Natural killer cell (primary cell): ENCODE measurements at places on chromosomes 1 and 21. TPM values are rescaled to one million over a fixed set of nuclear protein-coding genes. Genes with fewer than 3 reads are reported as not detected.

The TSPAN1 gene
- not detected for total RNA-seq

The KCNJ15 gene
- total RNA-seq = not detected

The PLA2G2D gene
- not detected for total RNA-seq

DNA sequence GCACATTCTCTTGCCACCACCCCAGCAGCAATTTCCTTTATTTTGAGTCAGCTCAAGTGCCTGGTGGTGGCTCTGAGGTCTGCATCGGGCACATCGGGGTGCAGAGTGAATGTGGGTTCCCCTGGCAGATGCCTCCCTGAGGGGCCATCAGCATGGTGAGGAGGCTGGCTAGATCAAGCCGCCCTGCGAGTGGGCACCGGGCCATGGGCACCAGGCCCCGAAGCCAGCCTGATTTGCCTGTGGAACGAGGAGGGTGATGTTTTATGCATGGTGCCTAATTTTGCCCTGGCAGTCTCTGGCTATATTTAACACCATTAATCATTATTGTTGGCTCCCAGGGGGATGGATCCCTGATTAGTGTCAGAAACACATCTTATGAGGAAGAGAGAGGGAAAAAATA, 36.3 kb downstream of the ACTL8 start:
- no peak for DNase-seq

DNA sequence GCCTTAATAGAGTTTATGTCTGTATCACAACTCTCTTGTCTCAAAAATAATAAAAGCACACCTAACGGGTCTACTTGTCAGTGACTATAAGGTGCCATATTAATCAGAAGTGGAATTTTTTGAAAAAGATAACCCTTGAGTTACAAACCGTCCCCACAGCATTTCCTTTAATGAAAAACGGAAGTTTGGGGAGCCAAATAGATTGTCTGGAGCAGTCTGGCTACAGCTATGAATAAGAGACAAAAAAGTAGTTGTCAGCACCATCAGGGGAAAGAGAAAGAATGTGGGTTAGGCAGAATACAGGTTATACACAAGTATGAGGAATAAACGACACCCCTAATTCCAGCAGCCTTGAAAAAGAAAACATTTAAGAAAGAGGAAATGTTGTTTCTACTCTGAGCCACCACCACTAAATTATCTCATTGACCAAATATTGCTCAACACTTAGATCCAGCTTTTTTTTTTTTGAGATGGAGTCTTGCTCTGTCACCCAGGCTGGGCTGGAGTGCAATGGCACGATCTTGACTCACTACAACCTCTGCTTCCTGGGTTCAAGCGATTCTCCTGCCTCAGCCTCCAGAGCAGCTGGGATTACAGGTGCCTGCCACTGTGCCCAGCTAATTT, 29.4 kb upstream of the USP24 start:
- DNase-seq = no peak

DNA sequence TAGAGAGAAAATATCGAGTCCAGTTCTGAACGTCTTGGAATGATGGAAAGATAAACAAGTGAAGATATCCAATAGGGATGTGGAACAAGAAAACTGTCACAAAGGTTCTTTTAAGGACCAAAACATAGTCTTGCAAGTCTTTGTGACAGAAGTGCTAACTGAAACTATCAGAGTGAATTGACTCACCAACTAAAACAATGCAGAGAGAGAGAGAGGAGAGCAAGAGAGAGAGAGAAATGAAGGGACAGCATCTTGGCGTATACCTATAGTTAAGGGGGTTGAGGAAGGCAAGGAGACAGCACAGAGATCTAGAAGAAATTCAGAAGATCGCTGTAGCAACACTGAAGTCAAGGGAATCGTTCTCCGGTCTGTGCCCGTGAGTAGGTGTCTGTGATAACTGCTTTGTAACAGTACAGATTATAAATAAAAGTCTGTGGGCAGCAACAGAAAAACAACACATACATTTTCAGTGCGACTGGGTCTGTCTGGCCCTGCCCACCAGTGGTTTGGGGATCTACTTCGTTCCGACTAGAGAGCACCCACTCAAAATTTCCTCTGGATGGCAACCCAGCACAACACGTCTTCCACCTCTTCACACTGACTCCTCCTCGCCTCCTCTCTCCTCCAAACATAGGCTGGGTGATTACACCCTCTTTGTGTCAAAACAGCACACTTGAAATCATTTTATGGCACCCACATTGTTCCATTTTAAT, 4.8 kb upstream of the COA6 start:
- DNase-seq = no peak

DNA sequence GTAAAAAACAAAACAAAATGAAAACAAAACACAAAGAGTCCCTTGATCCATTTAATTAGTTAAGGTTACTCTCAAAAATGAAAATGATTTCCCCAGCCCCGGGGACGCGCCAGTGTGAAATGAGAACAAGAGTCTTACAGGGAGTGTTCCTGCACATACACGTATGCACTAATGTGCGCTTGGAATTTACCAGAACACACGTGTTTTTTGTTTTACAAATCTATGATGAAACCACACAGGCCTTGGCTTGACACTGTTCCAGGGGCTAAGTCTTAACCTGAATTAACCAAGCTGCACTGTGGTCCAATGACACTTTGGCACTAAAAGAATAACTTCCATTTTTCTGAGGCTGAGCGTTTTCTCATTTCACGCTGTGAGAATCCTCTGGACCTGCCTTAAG, 63.7 kb downstream of the SLC45A1 start:
- no peak for DNase-seq

DNA sequence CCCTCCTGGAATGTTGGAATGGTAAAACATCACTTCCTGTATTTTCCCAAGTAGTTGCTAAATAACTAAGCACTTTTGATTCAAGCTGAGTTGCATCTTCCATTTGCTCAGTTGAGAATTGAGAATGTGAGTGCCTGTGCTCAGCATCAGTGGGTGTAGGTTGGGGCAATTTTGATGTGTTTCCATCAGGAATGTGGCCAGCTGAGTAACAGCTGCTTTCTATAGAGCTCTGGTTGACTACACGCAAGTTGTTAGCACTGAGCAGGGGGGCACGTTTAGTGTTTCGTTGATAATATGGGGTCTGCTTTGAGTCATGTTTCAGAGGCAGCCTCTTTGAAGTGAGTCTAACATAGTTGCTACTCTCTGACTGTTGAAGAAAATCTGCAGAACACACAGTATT, 41.5 kb downstream of the LRRC53 start:
- no peak for DNase-seq

DNA sequence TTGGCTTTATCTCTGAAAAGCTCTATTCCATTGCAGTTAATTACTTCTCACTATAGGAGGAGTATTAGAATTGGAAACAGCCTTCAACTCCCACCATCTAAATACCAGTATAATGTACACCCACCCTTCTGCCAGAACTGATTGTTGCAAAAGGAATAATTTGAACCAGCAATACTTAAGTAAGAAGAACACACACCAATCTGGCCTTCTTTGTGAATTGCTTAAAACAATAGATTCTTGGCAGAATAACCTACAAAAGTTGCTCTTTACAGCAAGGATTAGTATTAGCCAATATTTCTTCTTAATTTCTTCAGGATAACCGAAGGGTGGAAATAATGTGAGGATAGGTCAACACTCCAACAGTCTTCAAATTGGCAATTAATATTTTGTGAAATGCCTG, 54.9 kb upstream of the ADAMTS5 start:
- DNase-seq = no peak
